NCI-H187 treated with DMSO at 0.1 percent for 48 hours (cell line): ENCODE measurements at places on chromosomes 6 and 20.

DNA sequence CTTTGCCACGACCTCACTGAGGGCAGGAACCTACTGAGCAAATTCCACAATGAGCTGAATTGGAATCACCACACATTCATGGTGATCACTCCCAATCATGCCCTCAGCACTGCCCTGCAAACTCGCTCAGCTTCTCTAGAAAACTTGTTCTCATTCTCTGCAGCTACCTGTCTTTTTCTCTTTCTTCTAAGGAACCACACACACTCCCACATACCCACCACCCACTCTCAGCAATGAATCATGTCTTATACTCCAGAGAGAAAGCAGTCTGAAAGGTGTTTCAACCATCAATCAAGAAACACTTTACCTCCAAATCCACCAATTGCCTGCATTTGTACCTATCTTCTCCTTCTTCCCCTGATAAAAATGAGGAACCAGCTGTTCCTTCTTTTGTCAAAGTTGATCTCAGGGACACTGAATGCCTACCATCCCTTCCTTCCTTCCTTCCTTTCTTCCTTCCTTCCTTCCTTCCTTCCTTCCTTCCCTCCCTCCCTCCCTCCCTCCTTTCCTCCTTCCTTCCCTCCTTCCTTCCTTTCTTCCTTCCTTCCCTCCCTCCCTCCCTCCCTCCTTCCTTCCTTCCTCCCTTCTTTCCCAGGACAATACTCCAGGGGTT, 84.6 kb upstream of the SGK1 start:
- no peak for DNase-seq

GRCh38 chr6:39934131-39934757, at the start of gene MOCS1:
Gene MOCS1, minus strand, starts transcription at chr6:39934462. Its CDS starts 45 bp downstream, at chr6:39934417.
- no peak for DNase-seq

- no peak for DNase-seq
These were observed 222.1 kb upstream of the RREB1 start for GRCh38 chr6:6885521-6886170.

- DNase-seq, result peak; percentile 68
These were observed 77.5 kb downstream of the PSMG4 start for GRCh38 chr6:3336066-3336786.

DNA sequence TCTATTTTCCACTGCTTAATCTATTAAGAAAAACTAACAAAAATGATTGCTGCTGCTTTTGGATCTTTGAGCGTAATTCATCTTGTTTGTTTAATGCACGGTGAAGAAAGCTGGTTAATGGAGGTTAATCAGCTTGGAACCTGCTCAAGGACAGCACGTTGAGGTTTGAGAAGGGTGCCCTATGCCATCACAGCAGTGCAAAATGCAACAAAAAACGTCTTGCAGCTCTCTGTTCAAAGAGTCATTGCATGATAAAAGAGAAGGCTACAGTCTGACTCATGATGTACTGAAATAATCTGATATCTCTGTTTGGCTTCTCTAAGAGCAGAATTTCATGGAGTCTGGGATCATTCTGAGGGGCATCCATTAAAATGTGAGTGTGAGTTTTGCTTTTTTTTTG, 80.6 kb upstream of the PREP start:
- no peak for DNase-seq

GRCh38 chr6:16759181-16759645, 2.0 kb downstream of the ATXN1 start:
- DNase-seq, result no peak

DNA sequence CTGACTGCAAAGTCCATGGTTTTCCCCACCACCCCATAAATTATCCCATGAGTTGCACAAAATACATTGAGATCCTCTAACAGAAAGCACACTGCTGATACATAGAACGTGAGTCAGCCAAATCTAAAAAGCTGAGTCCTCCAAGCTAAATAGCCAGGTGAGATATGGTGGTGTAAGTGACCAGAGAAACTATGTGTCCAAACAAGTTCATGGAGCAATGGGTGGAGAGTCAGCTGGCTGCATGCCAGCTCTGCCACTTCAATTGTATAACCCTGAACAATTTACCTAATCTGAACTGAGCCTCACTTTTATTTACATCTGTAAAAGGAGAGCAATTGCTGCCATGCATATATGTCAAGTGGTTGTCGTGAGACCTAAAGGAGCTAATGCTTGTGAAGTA, 9.7 kb downstream of the SNAP25 start:
- peak; percentile 88 for DNase-seq

DNA sequence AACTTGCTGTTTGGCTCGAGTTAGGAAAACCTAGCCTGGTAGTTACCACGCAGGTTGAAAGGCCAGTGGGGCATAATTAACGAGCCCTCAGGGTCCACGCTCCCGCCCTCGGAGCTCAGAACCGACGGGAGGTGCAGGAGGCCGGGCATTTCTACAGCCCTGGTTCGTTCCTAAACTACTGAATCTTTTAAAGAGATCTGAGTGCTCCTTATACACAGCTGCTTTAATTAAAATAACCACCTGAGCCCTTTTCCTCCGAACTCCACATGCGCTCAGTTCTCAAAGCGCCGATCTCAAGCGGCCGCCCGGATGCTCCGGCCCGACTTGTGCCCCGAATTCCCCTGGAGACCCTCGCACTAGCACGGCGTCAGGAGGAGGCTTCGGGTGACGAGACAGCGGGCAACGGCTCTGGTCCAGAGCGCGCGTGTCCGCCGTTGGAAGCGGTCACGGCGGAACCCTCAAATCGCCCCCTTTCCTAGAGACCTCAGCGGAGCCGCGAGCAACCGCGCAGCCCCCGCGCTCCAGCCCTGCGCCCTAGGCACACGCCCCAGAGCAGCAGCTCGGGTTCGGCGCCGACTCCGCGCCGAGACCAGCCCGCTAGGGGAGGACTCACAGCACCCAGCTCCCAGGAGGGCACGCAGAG, 397 bp downstream of the WDR27 start:
- no peak for DNase-seq

DNA sequence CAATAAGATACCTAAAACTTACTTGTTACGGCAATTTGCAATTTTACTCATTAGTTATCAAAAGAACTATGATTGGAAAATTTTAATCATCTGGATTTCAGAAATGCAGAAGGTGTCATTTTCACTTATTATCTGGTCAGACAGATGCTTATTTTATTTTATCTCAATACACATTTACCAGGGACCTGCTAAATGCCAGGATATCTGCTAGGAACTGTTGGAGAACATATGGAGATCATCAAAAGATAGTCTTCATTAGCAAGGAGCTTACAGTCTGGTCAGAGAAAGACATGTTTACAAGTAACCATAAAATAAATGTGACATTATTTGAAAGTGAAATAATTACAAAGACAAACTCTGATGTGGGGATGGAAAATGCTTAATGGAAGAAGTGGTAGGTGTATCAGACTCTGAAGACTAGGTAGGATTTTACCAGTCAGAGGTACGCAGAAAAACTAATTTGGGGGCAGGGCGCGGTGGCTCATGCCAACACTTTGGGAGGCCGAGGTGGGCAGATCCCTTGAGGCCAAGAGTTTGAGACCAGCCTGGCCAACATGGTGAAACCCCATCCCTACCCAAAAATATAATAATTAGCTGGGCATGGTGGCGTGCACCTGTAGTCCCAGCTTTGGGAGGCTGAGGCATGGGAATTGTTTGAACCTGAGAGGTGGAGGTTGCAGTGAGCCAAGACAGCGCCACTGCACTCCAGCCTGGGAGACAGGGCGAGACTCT, 137.8 kb downstream of the MYB start:
- DNase-seq, result no peak

DNA sequence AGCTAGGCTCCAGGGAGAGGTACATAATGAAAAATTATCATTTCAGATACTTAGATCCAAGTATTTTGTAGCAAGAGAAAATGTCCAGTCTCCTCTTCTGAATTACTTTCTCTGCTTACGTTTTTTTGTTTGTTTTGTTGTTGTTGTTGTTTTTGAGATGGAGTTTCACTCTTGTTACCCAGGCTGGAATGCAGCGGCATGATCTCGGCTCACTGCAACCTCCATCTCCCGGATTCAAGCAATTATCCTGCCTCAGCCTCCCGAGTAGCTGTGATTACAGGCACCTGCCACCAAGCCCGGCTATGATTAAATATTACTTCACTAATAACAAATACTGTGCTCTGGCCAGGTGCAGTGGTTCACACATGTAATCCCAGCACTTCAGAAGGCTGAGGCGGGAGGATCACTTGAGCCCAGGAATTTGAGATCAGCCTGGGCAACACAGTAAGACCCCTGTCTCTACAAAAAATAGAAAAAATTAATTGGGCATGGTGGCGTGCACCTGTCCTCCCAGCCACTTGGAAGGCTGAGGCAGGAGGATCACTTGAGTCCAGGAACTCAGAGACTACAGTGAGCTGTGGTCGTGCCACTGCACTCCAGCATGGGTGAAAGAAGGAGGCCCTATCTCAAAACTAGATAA, 155.0 kb upstream of the JARID2 start:
- no peak for DNase-seq

DNA sequence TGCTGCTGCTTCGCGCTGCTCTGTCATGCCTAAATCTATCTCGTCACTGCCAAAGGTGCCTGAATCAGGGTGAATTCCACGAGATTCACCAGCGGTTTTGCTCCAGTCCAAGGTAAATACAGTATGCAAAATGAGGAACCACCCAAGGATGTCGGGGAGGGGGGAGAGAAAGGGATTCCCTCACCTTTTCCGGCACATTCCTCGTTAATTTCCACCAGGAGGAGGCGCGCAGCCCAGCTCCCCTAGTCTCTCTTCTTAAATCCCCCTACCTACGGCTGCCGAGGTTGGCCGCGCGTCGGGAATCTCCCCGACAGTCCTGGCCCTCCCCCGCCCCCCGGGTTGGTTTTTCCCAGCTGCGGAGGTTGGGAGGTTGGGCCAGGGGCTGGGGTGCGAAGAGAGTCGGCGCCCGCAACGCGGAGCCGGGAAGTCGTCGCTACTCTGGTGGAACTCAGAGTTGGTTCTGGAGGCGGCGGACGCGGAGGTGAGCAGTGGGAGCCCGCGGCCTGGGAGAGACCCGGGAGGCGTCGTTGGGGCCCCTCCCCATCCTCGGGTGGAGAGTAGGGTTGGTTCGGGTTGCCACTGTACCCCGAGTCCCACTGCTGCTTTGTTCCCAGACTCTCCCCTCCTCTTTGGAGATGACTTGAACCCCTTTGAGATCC, at the start of gene TPBG:
Gene TPBG (plus strand): TSS at position 390 of the 659 bp plus-strand sequence. CDS start 1,145 bp downstream, outside the sequence.
- DNase-seq, result no peak

GRCh38 chr20:5621305-5621704, 128.9 kb upstream of the SHLD1 start:
- DNase-seq, result no peak

DNA sequence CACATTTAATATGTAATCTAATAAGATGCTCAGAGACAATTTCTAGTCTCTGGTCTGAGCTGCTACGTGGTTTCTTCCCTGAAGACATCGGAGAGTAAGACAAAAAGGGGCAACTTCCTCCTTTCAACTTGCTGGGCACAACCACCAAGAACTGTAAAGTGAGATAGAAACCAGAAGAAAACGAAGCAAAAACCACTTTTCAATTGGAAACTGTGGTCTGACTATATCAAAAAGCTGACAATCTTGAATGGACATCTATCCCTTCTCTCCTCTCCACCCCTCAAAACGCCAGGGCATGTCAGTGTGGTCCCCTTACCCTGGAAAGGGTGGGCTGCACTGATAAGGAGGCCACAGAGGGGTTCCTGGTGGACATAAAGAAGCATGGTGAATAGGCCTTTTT, 269.1 kb downstream of the CD83 start:
- no peak for DNase-seq

DNA sequence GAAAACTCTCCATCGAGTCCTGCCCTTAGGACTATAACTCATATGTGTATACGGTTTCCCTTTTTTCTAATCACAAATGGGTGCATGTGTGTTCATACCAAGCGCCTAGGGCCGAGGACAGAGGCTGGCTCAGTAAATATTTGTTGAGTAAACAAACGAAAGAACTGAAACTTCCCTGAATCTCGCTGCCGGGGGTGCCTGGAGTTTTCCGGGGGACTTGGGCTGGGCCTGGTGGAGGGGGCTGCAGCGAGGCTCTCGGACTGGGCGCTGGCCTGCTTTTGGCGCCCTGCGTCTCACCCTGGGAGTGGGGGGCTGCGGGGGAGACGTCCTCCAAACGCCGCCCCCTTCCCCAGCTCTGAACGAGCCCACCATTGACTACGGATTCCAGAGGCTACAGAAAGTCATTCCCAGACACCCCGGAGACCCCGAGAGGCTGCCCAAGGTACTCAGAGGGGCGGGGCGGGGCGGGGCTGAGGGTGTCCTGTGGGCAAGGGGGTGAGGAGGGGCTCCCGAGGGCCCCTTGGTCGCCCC, 49.0 kb downstream of the CPXM1 start:
- DNase-seq, result no peak

DNA sequence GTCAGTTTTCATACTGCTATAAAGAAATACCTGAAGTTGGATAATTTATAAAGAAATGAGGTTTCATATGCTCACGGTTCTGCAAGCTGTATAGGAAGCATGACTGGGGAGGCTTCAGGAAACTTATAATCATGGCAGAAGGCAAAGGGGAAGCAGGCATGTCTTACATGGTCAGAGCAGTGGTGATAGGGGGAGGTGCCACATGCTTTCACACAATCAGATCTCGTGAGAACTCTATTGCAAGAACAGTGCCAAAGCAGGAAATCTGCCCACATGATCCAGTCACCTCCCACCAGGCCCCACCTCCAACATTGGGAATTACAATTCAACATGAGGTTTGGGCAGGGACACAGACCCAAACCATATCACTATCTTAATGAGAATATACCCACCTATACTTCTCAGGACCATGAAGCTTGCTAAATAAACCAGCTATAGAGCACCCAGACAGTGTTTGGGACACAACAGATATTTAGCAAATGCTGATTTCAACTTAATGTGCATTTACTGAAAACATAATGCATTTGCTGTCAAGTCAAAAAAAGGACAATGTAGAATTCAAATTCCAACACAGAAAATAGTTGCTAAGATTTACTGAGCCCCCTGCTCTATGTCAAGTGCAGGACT, 63.8 kb downstream of the TNFRSF21 start:
- no peak for DNase-seq

GRCh38 chr6:55704421-55704820, 125.4 kb upstream of the HMGCLL1 start:
- no peak for DNase-seq

DNA sequence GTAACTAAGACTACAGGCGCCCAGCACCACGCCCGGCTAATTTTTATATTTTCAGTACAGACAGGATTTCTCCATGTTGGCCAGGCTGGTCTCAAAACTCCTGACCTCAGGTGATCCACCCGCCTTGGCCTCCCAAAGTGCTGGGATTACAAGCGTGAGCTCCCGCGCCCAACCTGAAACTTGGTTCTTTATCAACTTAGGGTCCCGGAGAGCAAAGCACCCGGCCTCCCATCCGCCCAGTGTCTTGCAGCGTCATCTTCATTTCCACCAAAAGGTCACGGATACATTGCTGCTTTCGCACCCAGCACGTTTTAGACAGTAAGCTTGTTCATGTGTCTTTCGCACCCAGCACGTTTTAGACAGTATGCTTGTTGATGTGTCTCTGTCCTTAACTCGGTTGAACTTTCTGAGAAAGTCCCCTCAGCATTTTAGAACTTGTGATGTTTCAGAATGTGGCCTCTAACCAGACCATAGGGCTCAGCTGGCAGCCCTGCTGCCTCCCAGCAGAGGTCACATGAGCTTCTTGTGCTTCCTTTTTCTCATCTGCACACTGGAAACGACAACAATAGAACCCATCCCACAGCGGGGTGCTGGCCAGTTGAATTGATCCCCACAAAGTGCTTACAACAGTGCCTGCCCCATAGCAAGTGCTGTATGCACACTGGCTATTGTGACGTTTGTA, 48.8 kb downstream of the PRR18 start:
- no peak for DNase-seq
